ENCODE measurements at places on chromosomes 12 and 14. TPM values are rescaled to one million over a fixed set of nuclear protein-coding genes. Genes with fewer than 3 reads are reported as not detected.
A peak's percentile ranks its signal among the peaks of the same experiment; 100 is the strongest.

- DNase-seq = no peak
Observed at GRCh38 chr12:5078423-5078822, 34.7 kb downstream of the KCNA5 start.

DNA sequence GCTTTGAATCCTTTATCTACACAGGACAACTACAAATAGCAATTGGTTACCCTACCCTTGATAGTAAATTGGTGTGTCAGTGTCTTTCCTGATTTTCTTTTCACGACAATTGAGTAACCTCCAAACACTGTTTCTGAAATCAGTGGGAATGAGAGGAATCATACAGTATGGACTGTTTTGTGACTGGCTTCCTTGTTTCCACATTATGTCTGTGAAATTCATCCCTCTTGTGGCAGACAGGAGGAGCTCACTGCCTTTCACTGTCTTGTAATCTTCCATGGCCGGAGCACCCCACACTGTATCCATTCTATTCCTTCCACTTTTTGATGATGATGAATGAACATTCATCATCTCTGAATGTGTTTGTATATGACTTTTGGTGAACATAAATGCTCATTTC is 164.0 kb upstream of the PZP start:
- no peak for DNase-seq

GRCh38 chr14:100582496-100583165 is 4.6 kb downstream of the BEGAIN start:
- DNase-seq = no peak

DNA sequence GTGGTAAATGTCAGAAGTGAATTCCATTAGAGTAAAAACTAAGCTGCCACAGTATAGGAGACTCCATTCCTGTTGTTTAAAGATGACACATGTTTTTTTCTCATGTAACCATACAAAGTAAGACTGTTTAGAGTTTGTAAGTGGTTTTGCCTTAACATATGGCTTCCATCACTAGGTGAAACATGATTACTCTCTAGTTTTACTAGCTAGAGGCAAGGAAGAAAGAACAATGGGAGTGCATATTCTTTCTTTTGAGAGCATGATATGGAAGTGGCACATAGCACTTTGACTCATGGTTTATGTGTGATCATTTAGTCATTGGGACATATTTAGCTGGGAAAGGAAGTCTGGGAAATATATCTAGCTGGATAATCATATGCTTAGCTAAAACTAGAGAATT is 7.7 kb downstream of the ATF7IP start:
- DNase-seq = no peak

GRCh38 chr14:29925101-29925722 is 2.4 kb downstream of the PRKD1 start:
- no peak for DNase-seq

- no peak for DNase-seq
Observed at GRCh38 chr14:29527286-29527685, 400.4 kb downstream of the PRKD1 start.

DNA sequence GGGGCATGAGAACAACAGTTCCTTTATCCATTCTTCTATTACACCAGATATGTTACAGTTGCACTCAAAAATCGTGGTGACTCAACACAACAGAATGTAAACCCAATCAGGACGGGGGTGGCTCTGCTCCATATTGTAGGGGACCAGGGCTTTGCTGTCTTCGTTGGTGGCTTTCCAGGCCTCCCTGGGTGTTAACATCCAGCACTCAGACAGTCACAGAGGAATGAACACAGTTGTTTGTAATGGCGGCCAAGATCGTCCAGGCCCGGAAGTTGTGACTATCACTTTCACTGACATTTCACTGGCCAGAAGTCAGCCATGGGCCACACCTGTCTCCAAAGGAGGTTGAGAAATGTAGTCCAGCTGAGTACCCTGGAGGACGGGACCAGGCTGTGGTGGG is 204.1 kb downstream of the CACNA1C start:
- DNase-seq = no peak

DNA sequence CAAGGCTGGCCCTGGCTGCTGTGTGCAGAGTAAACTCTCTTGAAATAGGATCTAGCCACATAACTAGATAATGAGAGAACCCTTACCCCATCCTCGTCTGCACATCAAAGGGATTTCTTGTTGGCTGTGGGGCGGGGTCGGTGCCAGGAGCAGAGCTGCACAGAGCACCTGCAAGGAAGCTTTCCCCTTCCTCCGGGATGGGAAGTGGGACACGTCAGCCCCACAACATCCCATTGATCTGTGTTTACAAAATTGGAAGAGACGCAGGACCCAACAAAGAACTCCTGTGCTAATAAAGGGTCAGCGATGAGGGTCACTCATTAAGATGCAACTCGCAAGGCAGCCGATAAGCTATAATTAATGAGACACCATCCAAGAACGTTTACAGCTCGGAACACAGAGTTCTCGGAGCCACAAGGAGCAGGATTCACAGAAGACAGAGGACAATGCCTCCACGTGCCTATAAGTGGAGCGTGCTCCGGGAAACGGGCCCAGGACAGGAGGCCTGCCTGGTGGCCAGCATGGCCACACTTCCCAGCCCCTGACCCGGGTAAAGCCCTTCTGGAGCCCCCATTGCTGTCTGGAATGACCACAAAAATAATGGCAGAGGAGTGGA is 171.5 kb downstream of the SLC15A4 start:
- DNase-seq = no peak

DNA sequence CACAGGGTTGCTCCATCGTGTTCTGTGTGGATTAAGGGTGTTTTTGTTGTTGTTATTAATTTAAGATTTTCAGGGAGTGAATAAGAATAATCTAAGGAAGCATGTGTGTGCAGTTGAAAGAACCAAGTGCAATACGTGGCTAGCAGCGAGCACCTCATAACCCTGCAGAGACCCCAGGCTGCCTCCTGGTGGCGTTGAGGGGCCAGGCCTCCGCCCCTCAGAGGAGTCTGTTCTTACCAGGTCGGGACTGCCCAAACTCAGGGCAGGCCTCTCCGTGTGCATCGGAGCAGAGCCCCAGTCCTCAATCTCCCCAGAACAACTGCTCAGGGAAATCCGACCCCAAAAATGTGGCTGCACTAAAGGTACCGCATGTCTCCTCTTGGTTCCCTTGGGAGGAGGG is 36.8 kb downstream of the IL31 start:
- no peak for DNase-seq

GRCh38 chr14:30115756-30116155 is 188.1 kb upstream of the PRKD1 start:
- DNase-seq = no peak

- no peak for DNase-seq
Observed at GRCh38 chr12:104480826-104481440, 24.2 kb downstream of the CHST11 start.

DNA sequence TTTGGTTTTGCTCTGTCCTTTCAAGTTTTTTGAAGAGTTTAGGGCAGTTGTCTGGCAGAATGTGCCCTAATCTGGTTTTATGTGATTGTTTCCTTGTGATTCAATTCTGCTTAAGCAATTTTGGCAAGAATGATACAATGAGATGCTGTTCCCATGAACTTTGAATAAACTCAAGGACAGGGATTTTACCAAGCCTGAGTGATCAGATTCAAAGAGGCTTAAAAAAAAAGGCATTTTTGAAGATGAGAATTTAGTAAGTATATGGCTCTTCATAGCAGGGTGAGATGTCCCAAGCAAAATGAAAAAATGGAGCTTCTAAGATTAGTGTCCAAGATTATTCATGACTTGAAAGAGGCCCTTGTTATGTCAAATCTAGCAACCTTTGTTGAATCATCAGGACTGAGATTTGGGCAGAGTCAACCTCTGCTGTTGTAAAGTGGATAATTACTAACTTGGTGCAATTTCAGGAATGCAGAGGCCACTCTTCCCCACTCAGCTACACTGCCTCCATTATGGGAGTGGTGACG is 180.6 kb upstream of the NUDT4 start:
- no peak for DNase-seq

DNA sequence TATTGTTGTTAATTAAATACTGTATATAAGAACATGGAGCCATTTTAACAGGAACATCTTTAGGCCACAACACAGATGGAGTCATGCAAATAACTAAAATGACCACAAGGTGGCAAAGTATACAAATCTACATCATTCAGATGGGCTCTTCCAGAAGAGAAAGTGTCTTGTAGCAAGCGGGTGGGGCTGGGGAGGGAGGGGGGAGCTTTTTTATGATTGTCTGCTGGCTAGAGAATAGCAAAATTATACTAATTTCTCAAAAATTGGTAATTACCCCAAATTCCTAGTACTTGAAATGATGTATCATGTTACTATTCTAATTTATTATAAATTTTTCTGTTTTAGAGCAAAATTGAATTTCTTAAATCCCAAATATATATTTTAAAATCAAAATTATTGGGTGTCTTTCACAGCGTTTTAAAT is 378.7 kb downstream of the PRKD1 start:
- peak; percentile 1 for DNase-seq

- DNase-seq = no peak
Observed at GRCh38 chr12:70686299-70686698, 49.1 kb upstream of the PTPRB start.

DNA sequence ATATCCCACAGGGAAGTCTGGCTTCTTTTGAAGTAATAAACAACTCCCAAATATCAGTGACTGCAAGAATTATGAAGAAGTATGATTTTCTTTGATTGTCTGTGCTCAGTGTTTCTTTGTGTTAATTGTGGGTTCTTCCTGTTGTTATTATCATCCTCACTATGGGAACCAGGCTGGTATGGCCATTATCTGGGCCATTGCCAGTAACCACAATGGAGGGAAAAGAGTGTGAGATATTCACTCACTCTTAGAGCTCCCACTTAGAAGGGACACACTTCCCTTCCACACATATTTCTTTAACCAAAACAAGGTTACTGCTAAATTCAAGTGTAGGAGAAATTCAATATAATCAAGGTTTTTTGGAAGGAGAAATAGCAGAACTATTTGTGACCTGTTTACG is 503.7 kb downstream of the SLC6A15 start:
- no peak for DNase-seq

- no peak for DNase-seq
Observed at GRCh38 chr12:16668198-16668597, 62.2 kb upstream of the LMO3 start.

- no peak for DNase-seq
Observed at GRCh38 chr14:103552846-103553210, 9.6 kb downstream of the BAG5 start.

- no peak for DNase-seq
Observed at GRCh38 chr12:66351301-66351700, 49.0 kb downstream of the HELB start.

- no peak for DNase-seq
Observed at GRCh38 chr14:23650506-23650905, 14.3 kb downstream of the DHRS2 start.

DNA sequence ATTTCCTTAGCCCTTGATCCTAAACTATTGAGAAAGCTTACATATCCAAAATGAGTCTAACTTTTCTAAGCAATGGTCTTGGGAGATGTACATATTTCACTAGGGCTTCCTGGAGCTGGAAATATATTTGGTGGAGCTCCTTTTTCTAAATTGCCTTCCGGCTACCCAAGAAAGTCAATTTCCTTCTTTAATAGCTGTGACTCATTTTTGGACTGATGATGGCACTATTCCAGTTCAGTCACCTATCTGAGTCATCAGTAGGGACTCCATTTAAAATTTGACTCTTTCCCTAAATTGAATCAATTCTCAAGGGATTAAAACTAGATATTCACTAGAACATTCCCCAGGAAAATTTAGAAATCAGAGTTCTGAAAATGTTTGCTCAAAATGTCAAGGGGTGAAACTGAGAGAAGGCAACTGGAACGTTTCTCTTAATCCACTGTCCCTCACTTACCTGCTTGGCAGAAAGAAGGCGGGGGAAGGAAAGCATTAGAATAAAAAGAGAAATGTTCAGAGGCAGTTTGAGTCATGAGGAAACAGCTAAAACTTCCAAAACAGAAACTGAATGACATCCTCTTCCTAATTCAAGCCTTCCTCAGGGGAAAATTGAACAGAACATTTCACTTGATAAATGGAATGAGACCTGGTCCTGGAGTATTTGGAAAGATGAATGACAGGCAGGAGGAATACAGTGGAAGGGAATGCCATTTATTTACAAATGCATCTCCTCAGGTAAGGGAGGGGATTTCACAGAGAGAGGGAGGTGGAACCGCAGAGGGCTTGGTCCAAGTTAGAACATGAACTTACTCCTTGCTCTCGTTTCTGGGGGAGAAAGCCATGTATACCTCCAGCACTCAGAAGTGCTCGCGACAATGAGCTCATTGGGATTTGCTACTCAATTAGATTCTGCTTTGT is 91.2 kb downstream of the RGS6 start:
- DNase-seq = peak; percentile 2

- no peak for DNase-seq
Observed at GRCh38 chr12:62351326-62351725, 91.1 kb downstream of the USP15 start.

DNA sequence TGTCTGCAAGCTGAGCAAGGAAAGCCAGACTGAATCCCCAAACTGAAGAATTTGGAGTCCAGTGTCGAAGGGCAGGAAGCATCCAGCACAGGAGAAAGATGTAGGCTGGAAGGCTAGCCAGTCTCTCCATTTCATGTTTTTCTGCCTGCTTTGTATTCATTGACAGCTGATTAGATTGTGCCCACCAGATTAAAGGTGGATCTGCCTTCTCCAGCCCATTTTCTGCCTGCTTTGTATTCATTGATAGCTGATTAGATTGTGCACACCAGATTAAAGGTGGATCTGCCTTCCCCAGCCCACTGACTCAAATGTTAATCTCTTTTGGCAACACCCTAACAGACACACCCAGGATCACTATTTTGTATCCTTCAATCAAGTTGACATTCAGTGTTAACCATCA is 85.3 kb downstream of the PLBD1 start:
- DNase-seq = no peak

Gene CD163
- 0.45 TPM for total RNA-seq

Gene OR4K15
- total RNA-seq = not detected

Gene BICDL1
- total RNA-seq = 34.3 TPM

Gene WIF1
- total RNA-seq = not detected

Gene C14orf39
- not detected for total RNA-seq

Gene CCDC197
- not detected for total RNA-seq

Gene LGR5
- total RNA-seq = not detected

Gene SIX4
- not detected for total RNA-seq

Gene PRKAB1
- total RNA-seq = 23.5 TPM

Gene HOXC12
- not detected for total RNA-seq

Gene EFS
- not detected for total RNA-seq

Gene RND1
- 6.8 TPM for total RNA-seq

Gene RHOJ
- not detected for total RNA-seq

Gene CLEC4E
- not detected for total RNA-seq

Gene ZDHHC22
- total RNA-seq = not detected

Gene ANKRD33
- not detected for total RNA-seq

Gene ACOT6
- total RNA-seq = not detected

Measured in natural killer cell (primary cell).